ENCODE measurements at places on chromosomes 3 and 15.

DNA sequence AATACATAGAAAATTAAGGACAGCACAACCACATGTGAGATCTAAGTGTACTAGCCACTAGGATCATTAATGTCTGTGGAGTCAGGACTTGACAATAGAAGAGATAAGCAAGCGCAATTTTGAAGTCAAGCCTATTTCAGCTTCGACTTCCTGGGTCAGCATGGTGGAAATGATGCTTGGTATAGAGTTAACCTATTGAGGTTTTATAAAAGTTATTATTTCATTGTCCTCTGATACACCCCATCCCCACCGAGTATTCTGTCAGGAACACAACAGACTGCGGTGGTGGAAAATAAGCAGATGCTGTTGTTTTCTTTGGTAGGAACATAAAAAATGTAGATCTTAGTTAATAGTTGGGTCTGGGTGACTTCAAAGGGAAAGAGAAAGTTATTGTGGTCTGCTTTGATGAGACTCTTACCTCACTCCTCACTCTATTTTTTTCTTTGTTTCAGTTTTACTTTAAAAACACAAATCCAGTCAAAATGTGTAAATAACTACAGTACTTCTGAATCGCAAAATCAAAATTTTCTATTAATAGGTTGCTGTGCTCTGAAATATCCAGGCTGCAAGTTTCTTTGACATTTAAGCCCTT, 82.1 kb downstream of the IL5RA start:
- DNase-seq: no peak

DNA sequence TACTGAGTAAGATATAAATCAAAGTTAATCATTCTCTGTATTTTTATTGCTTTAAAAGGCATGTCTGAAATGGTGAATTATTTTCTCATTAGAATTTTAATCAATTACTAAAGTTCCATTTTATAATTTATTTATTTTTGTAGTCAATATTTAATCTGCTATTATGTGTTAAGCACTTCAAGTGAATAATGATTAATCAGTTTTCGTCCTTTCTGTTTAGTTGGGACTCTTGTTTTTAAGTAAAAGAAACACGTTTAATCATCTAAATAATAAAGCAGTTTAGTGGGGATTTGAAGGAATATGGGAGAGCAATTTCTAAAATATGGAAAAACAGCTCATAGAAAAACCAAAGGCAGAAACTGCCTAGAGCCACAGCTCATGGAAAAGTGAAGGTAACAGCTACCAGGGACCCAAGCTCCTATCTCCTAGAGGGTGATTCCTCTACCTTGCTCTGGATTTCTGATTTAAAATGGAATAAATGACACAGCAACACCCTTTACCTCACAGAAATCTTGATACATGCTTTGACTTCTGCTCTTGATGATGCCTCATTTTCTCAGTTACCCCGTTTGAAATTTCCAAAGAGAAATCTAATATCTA, 28.0 kb upstream of the SUCNR1 start:
- no peak for DNase-seq

- peak; percentile 46 for DNase-seq
These were observed 240.7 kb downstream of the SHOX2 start for GRCh38 chr3:157865352-157866000.

DNA sequence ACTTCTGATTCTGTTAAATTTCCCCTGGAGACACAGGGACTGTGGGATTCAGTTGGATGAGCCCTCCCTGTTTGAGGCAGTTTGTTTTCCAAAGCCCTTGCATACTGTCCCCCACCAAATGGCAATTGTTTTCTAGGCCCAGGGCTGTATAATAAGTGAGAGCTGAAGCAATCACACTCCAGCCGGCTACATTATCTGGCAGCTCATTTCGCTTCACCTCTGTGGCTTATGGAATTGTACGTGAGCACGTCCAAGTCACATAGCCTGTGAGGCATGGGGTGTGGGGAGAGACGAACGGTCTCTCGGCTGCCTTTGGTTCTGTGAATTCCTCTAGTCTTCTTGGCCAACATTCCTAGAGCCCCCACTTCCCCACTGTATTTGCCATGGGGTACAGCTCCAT, 10.7 kb downstream of the RBP2 start:
- no peak for DNase-seq

DNA sequence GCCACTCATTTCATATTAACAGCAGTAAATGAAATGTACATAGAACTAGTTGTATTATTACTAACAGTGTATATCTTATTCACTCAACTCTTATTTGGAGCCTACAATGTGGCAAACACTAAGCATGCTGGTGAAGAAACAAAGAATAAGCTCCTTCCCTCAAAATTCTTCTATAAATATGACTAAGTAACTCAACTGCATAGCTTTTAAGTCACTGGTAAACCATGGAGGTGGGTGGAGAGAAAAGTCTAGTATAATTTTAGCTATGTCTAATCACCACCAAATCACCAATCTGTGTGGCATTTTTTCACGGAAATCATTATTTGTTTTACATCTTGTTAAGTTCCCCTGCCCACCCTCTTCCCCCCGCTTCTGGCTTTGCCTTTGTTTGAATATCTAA, 17.5 kb downstream of the COPS2 start:
- DNase-seq: no peak

DNA sequence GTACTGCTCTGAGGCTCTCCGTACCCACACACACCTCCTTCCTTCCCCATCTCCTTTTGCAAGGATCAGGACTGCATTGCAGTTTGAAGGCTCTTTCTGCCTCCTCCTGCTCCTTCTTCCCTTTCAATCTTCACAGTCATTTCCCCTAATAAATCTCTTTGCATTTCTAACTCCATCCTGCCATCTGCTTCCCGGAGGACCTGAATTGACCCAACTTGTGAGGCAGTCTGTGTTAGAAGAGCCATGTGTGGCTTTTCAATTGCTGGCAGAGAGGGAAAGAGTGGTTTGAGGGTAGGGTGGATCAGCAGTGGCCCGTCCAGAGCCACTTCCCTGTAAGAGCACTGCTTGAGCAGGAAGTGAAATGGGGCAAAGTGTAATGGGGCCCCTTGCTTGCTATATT, 35.8 kb downstream of the ANAPC13 start:
- DNase-seq: no peak

DNA sequence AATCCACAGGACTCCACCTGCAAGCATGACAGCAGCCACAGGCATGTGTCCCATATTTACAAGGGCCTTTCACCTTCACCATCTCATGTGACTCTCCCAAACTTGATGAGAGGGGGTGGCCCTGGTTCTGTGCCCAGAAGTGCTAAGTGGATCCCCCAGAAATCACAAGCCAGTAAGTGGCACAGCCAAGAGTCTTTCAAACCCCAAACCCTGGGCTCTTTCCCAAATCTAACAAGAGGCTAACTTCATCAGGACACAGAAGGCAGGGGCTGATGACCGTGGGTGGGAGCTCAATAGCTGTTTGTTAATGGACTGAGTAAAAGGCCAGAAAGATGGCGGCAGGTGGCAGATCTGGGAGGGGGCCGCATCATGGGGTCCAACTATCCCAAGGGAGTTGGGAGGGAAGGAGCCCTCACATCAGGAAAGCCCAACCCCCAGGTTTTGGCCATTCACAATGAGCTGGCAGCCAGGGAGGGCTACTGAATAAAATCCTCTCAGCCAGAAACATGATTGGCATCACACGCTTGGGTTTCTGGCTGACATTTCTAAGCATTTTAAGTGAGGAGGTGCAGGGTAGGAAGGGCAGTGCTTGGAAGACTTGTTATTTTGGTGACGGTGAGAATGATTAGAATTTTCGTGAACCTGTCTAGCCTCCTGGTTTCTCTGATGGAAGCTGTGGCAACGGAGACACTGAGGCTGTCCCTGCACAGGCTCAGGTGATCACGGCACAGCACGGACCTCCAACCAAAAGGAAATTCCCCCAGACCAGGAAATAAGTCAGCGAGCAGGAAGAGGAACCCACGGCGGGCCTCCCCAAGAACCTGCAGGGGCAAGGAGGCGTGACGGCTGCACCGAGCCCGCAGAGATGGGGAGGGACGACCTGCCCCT, 109.3 kb downstream of the OXNAD1 start:
- no peak for DNase-seq

Measured in activated CD4-positive, CD25-positive, alpha-beta regulatory T cell treated with anti-CD3 and anti-CD28 coated beads, Interleukin-2, amount 50 U/mL, for 72 hours (primary cell).